ENCODE measurements at places on chromosomes 7 and 10.

DNA sequence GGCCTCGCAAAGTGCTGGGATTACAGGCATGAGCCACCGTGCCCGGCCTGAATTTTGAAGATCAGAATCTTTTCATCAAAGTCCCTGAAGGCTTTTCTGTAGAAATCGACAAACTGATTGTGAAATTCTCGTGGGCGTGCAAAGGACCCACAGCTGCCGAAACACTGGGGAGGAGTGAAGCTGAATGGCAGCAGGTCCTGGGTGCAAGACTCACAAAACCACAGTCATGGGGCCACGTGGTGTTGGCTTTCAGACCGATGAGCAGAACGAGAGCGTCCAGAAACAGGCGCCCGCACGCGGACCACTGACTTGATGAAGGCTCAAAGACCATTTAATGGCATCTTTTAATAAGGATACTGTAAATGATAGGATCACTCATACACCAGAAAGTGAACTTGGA lies 24.7 kb upstream of the PRKAR1B start:
- no peak for DNase-seq

DNA sequence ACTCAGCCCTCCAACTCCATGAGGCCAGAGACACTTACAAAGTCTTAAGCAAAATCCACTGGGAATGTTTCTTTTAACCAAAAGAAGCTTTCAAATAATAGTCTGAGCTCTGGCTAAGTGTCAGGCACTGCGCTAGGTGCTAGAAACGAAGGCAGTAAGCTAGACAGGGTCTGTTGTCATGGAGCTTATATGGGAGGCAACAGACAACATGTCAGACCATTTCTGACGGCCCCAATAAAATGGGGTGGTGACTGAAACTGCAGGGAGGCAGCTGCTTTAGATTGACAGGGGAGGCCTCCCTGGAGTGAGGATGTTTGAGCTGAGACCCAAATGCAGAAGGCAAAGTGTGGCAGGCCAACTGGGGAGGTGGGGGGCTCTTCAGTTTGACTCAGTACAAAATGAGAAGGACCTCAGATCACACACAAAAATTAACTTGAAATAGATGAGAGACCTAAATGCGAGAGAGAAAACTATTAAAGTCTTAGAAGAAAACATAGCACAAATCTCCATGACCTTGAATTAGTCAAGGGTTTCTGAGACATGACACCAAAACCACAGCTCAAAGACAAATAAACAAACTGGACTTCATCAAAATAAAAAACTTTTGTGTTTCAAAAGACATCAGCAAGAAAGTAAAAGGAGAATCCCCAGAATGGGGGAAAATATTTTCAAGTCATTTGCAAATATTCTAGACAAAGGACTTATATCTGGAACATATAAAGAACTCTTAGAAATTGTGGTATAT lies 40.6 kb downstream of the SH3PXD2A start:
- no peak for DNase-seq

DNA sequence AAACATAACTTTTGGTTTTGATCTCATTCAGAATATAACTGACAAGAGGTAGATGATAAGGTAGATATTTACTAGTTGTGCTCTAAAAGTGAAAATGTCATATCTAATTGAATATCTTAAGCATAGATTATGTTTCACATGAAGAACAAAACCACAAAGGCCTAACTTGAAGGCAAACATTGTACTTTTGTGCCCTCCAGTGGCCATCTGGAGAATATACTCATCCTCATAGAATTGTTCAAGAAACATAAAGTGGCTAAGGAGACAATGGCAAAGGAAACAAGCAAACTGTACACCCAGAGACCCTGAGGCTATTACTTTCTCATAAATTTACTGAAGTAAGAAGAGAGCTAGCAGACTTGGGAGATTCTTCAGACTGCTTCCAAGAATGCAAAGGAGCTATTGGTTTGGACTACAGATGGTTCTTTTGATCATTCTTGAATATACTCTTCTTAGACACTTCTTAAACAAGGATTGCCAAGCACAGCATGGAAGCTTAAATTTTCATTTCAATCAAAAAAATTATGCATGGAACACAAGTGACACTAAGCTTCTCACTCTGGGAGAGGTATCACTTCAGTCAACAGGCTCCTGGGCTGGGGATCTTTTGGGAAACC lies 98.2 kb upstream of the DKK1 start:
- DNase-seq, result peak; percentile 51

DNA sequence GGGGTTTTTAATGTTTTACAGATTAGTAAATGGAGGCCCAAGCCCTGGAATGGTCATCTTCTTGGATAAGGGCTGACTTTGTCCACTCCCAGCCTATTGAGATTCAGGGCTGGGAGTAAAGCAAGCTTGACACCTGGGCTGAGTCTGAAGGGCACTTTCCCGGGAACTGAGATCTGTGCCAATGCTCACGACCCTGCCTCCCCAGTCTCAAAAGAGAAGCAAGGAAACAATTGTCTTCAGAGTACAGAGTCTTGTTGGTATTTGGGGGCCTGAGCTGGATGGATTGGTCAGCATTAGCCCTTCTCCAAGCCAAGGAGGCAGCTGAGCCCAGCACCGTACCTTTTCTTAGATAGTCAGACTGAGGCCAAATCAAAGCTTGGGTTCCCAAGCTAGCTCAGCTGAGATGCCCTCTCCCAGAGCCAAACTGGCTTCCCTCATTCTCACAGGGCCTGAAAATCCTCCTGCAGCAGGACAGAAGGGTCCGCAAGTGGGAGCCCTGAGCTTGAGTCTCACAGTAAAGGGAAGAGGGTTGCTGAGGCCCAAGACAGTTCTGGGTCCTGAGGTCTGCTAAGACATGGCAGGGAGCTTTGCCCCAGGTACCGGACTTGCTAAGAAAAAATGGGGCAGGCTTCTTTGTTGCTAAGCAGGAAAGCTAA lies 3.7 kb downstream of the DDIT4 start:
- DNase-seq, result no peak

DNA sequence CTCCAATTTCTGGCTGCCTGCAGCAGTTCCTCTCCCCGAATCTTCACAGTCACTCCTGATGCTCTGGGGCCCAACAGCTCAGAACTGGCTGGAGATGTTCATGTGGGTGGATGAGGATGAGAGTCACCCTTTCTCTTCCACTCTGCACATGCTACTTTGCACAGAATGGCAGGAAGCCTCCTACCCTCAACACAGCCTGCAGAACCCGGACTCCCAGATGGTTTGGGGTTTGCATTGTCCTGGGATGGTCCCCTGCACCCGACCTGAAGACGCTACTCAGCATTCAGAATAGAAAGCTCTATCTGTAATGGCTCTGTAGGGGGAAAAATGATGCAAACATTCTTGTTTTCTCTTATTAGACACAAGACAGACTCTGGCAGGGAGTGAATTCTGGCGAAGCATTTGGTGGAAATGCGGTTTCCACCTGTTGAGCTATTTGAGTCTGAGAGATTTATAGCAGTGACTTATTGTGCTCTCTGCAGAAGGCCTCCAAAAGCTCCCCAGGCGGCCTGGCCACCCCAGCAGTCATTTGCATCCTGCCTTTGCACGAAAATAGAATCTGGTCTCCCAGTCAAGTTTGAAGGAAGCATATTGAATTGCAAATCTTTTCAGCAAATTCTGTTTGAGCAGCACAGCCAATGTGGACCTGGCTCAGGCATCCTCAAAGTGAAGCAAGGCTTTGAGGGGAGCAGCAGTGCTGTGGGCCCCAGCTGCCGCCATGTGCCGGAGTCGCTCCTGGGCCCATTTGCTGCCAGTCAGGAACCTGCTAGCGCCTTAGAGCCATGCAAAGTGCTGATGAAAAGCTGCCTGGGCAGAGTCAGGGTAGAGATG lies 309.3 kb downstream of the TCERG1L start:
- DNase-seq, result no peak

DNA sequence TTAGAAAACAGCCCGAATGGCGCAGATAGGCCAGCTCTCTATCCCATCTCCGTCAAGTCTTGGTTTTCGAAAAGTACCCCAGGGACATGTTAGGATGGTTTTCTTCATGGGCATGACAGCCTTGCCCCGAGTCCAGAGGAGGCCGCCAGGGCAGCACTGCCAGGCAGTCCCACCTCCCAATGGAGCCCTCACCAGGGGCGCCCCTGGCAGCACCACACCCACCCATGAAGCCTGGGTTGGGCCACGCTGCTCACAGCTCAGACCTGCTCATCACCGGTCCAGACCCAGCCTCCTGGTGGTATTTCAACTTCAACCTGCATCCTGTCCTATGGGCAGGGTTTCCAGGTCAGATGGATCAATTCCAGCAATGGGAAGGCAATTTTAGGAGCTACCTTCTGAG lies 53.3 kb downstream of the TCERG1L start:
- no peak for DNase-seq

- DNase-seq, result no peak
These were observed 5.7 kb upstream of the HSPA12A start for GRCh38 chr10:116748041-116748440.

DNA sequence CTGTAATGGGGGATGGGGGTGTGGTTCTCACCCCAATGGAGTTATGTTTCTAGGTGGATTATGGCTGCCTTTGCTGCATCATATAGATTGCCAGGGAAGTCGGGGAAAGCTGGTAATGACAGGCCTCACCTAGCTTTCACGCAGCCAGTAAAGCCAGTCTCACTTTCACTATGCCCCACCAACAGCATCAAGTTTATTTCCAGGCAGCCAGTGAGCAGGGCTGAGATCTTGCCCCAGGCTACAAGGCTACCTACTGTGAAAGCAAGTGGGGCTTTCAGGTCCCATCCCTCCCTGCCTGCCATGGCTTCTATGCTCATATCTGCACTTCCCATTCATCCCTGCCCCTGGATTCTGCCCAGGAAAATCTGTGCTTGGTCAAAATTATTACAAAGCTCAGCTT lies 61.7 kb upstream of the NXPH1 start:
- no peak for DNase-seq

GRCh38 chr10:68598978-68599770 lies 39.0 kb downstream of the TET1 start:
- no peak for DNase-seq

DNA sequence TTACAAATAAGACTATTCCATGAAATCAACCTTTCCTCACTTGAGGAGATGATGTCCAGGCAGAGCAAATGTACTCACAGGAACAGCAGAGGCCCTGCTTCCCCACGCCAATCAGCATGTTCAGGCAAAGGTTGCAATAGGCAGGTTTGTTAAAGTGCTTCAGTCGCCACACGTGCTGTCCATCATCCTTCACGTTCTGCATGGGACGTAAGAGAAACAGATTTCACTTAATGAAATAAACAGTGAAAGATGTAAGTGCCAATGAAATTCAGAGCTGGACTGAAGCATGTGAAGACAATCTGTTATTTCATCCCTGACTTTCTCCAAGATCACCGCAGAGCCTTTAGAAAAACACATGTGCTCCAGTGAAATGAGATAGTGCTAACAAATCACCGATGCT lies 217.4 kb downstream of the DGKB start:
- DNase-seq, result no peak

GRCh38 chr7:30232391-30232790 lies 52.0 kb upstream of the ZNRF2 start:
- DNase-seq, result no peak

DNA sequence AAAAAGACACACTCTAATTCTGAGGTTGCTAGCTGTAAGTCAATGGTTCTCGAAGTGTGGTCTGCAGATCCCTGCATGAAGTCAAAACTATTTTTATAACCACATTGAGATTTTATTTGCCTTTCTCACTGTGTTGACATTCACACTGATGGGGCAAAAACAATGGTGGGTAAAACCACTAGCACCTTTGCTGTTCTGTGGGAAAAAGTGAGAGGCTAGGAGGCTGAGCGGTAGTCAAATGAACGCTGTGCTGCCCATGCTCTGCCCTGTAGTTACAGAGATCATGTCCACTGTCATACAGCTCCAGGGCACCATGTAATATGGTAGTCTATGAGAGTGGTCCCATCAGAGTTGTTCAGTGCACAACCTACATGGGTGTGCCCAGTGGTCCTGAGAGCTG lies 21.6 kb upstream of the PDCD4 start:
- no peak for DNase-seq

DNA sequence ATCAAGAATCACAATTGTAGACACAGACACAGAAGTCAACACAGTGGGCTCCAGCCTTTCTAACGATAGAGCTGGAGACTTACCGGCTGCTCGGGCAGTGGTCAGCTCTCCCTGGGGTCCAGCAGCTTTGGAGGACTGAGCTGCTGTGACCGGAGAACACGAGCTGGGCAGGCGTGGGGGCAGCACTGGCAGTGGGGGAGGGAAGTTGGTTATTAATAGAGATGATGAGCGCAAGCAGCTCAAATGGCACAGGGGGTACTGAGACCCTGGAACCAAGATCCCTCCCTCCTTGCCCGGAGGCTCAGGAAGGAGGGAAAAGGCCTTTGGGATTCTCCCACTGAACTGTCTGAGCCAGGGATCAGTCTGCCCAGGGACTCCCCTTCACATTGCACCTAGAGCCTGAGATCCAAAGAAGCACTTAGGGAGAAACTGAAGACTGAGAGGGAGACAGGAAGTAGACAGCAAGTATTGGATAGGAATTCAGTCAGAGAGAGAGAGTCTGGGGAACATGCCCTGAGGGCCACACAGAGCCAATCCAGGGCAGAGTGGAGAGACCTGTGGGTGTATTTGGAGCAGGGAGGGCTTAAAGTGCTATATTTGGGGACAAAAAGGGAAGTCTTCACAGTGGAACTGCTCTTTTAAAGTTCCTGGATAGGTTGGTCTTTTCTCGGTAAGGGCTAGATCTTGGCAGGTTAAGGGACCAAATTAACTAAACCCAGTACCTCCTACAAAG lies at the start of gene MYOZ1:
TSS of gene MYOZ1 (minus strand) at position 147 of the 733 bp plus-strand sequence. CDS start 1,457 bp downstream, outside the sequence.
- DNase-seq, result no peak

DNA sequence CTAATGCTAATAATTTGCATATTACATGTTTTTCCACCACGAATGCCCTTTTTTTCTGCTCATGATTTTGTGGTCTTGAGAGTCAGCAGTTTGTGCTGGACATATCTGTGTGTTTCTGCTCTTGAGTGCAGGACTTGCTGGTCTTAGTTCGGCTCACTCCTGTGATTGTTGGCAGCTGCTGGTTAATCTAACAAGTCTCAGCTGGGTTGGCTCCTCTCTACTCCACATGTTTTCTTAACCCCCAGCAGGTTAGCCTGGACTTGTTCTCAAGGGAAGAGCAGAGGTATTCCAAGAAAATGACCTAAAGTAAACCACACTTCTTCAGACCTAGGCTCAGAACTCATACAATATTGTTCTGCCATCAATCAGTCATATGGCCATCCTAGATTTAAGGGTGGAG lies 1238.9 kb downstream of the XPNPEP1 start:
- no peak for DNase-seq

- no peak for DNase-seq
These were observed 12.2 kb upstream of the NMT2 start for GRCh38 chr10:15180736-15181135.

DNA sequence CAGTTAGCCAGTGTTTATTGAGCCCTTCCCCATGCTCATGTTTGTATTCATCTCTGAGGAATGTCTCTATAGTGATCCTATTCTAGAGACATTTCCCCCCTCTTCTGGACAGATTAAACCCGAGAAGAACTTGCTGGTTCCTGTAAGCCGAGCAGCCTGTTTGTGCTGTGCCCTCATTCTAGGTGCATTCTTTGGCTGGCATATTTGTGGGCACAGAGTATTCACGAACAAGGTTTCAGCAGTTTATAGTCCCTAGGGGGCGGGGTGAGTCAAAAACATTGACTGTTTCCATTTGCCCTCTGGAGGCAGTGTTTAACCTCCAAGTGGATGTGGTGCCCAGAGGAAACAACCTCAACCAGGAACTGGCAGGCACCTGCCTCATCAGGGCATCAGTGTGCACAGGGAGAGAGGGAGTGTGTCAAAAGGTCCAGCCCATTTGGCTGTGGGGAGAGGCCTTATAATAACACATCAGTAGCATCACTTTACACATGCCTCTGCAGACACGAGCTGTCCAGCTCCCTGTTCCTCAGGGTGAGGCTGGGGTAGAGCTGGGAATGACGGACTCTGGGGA lies 273.3 kb upstream of the LRGUK start:
- no peak for DNase-seq

GRCh38 chr10:21099291-21100062 lies 202.4 kb upstream of the NEBL start:
- DNase-seq, result no peak

- DNase-seq, result no peak
These were observed 19.6 kb upstream of the GOLGA7B start for GRCh38 chr10:97830064-97830463.
